ENCODE measurements at places on chromosomes 16 and 17.

GRCh38 chr16:47983999-47984580 is 171.7 kb downstream of the ABCC12 start:
- no peak for DNase-seq

- no peak for DNase-seq
These were observed 162.6 kb upstream of the XYLT1 start for GRCh38 chr16:17633181-17633951.

DNA sequence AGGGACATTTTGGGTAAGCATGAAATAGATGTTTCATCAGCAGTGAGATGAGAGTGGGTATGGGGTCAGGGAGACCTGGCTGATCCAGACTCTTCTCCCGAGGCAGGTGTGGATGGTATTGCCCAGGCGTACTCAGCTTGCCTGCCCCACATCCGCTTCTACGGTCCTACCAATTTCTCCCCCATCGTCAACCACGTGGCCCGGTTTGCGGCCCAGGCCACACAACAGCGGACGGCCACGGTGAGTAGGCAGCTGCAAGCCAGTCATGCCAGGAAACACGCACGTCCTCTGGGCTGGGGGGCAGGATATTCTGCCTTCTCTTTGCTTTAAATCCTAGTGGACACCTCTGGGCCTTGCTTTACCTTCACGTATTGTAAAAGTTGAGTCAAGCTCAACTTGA is 44.7 kb downstream of the CPNE2 start:
- no peak for DNase-seq

GRCh38 chr16:12902511-12903372 is 1.3 kb downstream of the SHISA9 start:
- DNase-seq: peak; percentile 29

DNA sequence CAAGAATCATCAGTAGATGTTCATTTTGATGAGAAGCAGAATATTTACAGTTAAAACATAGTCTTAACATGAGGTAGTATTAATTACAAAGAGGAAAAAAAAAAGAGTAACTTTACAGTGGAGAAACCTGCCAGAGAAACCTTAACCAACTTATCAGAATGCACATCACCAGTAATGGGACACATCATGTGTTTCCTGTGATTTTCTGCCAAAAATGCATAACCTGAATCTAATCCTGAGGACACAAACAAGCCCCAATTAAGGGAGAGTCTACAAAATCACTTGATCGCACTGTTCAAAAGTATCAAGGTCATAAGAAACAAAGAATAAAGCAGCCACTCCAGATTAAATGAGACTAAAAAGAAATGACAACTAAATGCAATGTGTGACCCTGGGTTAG is 18.2 kb upstream of the QRICH2 start:
- DNase-seq: no peak

- no peak for DNase-seq
These were observed 114.9 kb upstream of the CACNG5 start for GRCh38 chr17:66720027-66720426.

DNA sequence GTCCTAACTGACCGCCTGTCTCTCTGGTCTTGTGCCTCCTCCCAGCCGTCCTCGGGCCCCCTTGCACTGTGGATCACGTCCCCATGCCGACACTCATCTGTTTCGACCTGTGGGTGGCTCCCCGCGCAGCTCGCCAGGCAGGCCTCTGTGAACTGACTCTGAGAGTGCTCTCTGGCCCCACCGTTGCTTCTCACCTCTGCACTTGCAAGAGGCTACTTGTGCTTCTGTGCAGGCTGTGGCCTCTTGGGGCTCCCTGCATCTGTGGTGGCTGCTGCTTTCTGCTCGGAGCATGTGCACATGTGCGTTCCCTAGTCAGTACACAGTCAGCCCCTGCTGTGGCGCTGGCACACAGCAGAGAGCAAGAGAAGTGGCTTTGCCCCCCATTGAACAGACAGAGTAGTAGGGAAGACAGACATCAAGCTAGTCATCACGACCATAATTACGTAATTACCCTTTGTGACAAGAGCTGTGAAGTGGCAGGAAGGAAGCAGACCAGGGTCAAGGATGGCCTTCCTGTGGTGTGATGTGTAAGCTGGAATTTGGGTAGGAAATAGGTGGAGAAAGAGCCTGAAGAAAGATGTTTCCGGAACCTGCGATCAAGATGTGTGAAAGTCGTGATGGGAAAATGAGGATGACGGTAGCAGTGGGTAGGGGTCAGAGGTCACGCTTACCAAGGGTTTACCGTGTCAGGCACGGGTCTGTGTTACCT is 256.0 kb upstream of the CACNG5 start:
- no peak for DNase-seq

GRCh38 chr16:3027983-3028715 is 4.3 kb downstream of the THOC6 start:
- DNase-seq: peak; percentile 97

DNA sequence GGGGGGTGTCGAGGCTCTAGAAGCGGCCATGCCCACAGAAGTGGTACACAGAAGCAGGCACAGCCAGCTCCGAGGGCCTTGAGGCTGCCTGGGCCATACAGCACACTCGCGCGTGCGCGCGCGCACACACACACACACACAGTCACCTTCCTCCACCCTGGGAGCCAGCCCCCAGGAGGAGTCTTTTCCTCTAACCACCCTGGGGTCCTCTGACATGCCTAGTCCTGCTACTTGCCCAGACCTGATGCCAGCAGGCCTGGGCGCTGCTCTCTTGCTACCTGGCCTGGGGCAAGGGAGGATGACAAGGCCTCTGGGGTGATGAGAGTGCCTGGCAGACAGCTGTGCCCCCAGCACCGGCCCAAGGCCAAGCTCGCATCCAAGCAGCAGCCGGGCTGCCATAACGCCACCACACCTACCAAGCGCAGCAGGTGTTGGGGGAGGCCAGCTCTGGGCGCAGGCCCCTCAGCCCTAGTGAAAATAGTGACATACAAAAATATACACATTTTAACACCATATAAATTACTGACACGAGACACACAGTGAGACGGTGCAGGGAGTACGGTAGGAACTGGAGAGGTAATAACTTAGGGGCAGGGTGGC is 41.1 kb downstream of the TSC2 start:
- DNase-seq: no peak

GRCh38 chr16:87490096-87490798 is 2.6 kb downstream of the ZCCHC14 start:
- DNase-seq: no peak

GRCh38 chr17:2931876-2932275 is 131.5 kb downstream of the OR1D5 start:
- no peak for DNase-seq

GRCh38 chr16:56607109-56607618 is 1.2 kb upstream of the MT2A start:
- DNase-seq: no peak

DNA sequence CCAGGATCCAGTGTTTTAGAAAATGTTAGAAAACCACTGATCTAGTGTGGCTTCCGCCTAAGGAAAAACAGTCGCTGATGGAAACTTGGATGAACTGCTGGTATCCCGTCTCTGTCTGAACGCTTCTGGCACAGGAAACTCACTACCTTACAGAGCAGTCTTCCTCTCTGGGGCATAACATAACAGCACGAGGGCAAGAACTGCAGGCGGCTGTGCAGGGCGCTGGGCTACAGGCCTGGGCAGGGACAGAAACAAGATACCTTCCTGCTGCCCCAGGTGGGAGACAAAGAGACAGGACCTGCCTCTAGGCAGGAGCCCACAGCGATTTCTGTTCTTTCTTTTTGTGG is 10.5 kb downstream of the MXRA7 start:
- DNase-seq: no peak

DNA sequence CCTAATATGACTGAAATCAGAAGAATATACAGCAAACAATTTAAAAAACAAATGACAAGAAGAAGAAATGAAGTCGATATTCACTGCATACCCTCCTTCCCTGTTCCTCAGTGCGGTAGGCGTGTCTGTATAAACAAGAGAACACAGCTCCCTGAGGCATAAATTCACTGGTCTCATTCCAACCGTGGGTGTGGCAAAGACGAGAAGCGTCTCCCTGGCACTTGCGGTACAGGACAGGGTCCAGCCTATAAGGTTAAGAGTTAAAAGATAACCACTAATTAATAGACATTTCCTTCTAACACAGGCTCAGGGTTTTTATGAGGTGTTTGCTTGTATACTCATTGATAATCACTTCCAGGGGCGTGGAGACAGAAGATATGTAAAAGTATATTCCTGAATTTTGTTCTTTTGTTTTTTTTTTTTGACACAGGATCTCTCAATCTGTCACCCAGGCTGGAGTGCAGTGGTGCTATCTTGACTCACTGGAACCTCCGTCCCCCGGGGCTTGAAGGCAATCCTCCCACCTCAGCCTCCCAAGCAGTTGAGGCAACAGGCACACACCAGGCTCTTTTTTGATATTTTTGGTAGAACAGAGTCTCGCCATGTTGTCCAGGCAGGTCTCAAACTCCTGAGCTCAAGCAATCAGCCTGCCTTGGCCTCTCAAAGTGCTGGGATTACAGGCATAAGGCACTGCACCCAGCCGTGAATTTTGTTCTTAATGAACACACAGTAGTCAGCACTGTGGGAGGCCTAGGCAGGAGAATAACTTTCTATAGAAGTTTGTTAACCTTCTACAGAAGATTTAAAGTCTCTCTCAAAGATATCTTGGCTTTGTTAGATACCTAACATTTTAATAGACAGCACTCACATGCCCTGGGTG is 59.1 kb upstream of the CLEC18B start:
- no peak for DNase-seq
